Inflammatory macrophage (primary cell): ENCODE measurements at places on chromosomes 16 and 17.

DNA sequence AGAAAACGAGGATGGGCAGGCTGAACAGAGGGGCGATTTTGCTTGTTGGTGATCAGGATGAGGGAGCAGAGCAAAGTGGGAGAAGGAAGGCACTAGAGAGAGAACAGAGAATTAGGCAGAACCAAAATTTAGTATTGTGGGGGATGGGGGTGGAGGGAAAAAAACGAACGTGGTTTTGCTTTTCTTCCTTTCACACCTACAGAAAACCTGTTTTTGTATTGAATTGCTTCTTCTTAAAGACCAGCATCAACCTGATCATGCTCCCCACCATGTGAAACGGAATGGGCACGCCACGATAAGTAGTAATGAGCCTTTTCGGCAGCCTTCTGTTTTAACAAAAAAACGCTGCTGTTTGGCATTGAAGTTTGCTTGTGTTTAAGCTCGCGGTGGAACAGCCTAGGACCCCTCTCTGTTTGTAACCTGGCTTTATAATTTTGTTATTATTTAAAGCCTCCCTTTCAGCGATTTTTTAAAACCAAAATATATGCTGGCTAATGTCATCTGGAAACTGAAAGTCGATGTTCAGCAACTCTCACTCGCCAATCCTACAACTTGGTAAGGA, 36.8 kb downstream of the ERCC4 start:
- DNase-seq: no peak

- DNase-seq: no peak
These were observed 198.1 kb downstream of the ENGASE start for GRCh38 chr17:79272666-79273219.

DNA sequence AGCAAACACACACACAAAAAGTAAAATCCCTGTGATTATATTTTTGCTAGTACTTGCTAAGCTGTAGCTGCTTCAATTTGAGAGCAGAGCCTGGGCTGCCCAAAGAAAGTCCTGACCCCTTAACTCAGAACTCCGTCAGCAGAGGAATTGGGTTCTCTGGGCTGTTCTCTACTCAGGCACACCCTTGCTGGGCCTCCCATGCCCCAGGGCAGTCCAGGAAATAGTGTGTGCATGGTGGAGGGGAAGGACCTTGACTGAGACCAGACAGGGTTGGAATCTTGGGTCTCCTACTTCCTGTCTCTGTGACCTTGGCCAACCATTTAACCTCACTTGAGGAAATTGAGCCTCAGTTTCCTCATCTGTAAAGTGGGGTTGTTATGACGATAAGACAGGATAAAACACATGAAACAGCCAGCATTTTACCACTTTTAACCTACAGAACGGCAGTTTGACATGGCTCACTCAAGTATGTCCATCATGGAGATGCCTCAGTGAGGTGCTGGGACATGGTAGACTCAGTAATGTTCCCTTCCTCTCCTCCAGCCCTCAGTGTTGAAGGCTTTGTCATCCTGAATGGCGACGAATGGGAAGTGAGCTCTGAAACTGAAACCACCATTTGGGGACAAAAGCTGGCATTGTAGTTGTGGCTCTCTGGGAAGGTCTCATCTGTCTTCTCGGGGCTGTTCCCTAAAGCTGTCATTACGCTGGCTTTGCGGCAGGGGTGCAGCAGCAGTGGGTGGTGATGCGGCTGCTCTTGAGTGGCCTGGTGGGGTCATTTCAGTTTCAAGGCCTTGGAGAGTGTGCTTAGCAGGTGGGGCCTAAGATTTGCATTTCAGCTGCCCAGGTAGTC, 74.9 kb downstream of the CMIP start:
- DNase-seq: peak; percentile 78

- no peak for DNase-seq
These were observed 883 bp upstream of the TAF15 start for GRCh38 chr17:35808240-35808961.

- DNase-seq: no peak
These were observed 9.8 kb upstream of the TBX2 start for GRCh38 chr17:61389670-61390478.
